ENCODE measurements at places on chromosomes 3 and 15.

DNA sequence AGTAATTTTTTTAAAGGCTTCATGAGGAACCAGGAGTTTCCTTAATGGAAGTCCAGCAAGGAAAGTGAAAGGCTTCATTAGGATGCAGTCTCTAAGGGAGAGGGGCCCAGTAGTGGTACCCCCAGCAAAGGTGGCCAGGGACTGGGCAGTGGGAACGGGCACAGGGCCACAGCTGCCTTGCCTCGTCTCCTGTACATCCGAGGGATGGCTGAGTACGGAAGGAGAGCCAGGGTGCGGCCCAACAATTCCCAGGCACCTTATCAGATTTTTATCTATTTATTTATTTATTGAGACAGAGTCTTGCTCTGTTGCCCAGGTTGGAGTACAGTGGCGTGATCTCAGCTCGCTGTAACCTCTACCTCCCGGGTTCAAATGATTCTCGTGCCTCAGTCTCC lies 14.5 kb downstream of the SEMA3G start:
- DNase-seq = no peak

DNA sequence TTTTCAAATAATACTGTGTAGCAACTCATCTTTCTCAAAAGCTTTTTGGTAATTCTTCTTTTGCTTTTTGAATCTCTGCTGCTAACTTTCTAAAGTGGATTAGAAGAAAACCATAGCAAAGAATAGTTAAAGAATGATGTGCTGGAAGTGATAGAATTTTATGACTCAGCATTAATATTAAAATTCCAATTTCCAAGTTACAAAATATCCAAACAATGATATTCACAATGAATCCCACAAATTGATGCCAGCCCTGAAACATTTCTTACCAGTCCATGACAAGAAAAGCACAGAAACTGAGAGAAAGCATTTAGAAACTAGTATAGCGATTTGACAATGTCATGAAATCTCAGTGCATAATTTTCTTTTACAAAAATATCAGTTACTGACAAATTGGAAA lies 482.2 kb downstream of the RBMS3 start:
- DNase-seq = peak; percentile 73

- no peak for DNase-seq
These were observed 6.6 kb downstream of the NRROS start for GRCh38 chr3:196645897-196646665.

DNA sequence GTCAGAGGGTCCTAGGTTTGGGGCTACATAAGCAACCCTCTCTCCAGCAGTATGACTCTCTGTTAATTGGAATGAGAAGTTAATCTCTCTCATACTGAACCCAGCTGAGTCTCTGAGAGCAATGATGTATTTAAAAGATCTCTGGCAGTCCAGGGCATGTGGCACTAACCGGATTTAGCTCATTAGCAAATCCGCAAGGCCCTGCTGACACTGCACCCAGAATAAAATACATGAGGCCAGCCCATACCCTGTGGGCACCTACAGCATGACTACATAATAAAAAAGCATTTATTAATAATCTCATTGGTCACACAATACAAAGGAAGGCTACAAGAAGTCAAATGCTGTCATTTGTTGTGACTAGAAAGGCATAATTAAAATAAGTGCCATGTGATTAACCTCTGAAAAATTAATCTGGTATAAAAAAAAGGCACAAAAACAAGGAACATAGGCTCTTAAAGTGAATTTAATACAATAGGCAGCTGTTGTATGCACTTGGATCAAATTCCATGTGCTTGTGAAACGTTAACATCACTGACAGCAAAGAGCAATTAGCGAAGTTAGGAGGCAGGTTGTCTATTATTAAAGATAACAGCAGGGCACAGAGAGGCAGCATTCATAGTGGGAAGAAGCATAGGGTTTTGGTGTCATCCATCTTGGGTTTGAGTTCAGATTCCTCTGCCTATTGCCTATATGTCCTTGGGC lies 381.2 kb downstream of the WDR72 start:
- no peak for DNase-seq

GRCh38 chr3:184601576-184602371 lies 40.2 kb downstream of the EPHB3 start:
- DNase-seq = no peak

DNA sequence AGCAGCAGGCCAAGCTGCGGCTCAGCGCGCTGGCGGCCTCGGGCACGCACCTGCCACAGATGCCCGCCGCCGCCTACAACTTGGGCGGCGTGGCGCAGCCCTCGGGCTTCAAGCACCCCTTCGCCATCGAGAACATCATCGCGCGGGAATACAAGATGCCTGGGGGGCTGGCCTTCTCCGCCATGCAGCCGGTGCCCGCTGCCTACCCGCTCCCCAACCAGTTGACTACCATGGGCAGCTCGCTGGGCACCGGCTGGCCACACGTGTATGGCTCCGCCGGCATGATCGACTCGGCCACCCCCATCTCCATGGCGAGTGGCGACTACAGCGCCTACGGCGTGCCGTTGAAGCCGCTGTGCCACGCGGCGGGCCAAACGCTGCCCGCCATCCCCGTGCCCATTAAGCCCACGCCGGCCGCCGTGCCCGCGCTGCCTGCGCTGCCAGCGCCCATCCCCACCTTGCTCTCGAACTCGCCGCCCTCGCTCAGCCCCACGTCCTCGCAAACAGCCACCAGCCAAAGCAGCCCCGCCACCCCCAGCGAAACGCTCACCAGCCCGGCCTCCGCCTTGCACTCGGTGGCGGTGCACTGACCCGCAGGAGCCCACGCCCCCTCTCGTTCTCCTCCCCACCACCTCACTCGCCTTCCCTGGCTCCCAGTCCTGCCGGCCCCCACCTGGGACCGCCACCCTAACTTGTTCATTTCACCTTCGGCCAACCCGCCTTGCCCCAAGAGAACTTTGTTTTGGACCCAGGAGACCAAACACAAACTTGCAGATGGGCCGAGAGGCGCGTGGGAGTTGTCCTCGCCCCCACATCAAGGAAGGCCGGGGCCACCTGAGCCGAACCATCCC lies 1.5 kb downstream of the FOXB1 start:
- DNase-seq = no peak

DNA sequence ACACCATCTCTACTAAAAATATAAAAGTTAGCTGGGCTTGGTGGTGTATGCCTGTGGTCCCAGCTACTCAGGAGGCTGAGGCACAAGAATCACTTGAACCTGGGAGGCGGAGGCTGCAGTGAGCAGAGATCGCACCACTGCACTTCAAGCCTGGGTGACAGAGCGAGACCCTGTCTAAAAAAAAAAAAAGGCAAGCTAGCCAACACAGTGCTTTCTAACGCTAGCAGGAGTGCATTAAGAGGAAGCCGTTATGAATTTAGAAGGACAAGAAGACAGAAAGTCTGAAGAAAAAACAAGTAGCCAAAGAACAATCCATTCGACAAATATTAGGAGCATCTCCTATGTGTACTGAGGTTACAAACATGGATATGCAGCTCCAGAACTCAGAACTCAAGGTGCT lies 28.6 kb downstream of the BHLHE40 start:
- DNase-seq = no peak

GRCh38 chr15:27059610-27060202 lies 88.7 kb downstream of the GABRG3 start:
- DNase-seq = peak; percentile 62

All from fibroblast of skin of scalp (primary cell).